ENCODE measurements at places on chromosomes 13 and 19. TPM values are rescaled to one million over a fixed set of nuclear protein-coding genes. Genes with fewer than 3 reads are reported as not detected.

CYTH2 gene
- total RNA-seq = 53.9 TPM

LILRB2 gene
- total RNA-seq = 0.06 TPM

TICAM1 gene
- 9.7 TPM for total RNA-seq

ZNF888 gene
- total RNA-seq = not detected

NDUFA11 gene
- total RNA-seq = 287 TPM

LGALS14 gene
- total RNA-seq = not detected

MAST1 gene
- 3.0 TPM for total RNA-seq

IZUMO2 gene
- total RNA-seq = not detected

ZNF667 gene
- not detected for total RNA-seq

WDR87 gene
- total RNA-seq = not detected

KIR3DL1 gene
- not detected for total RNA-seq

KLK1 gene
- total RNA-seq = 0.46 TPM

TEX29 gene
- total RNA-seq = not detected

LRRC8E gene
- 5.1 TPM for total RNA-seq

ASF1B gene
- total RNA-seq = 32.0 TPM

OPA3 gene
- 16.1 TPM for total RNA-seq

IL17D gene
- 1.5 TPM for total RNA-seq

GARIN5A gene
- total RNA-seq = 2.0 TPM

C5AR2 gene
- 9.5 TPM for total RNA-seq

MUC16 gene
- total RNA-seq = 0.23 TPM

CLDND2 gene
- total RNA-seq = 12.5 TPM

Measured in A549 treated with GW870086 at 1 μM for 4 hours (cell line).